ENCODE measurements at places on chromosomes 4 and X.

DNA sequence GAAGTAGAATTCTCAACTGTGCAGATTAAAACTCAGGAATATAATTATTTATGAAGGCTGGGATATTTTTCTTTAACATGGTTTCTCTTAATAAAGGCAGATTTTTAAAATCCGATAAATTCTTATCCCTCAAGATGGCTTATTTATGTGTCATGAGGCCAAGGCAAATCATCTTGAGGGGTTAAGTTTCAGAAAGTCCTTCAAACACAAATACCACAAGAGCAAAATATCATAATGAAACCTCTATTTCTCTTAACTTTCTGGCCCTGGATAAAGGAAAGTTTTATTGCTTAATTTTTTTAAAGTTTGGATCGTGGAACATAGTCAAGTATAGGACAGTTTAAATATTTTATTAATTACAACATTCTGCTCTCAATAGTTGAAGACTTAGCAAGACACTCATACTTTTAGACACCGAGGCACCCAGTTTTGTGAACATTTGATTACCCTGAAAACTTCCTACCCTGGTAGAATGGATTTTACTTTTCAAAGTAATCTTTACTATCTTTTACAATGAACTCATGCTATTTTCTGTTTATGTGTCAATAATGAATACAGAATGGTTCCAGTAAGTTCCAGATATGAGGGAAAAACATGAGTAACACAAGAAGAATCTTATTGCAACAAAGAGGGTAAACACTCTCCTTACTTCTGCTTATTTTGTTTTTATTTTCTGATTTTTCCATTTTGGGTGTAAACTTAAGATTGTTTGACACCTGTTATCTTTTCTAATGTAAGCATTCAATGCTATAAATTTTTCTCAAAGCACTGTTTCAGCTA, 200.7 kb upstream of the IL15 start:
- DNase-seq = no peak

GRCh38 chrX:39891781-39892180, 206.0 kb downstream of the BCOR start:
- no peak for DNase-seq

- DNase-seq = no peak
Observed at GRCh38 chr4:87620491-87620890, 12.2 kb downstream of the DSPP start.

DNA sequence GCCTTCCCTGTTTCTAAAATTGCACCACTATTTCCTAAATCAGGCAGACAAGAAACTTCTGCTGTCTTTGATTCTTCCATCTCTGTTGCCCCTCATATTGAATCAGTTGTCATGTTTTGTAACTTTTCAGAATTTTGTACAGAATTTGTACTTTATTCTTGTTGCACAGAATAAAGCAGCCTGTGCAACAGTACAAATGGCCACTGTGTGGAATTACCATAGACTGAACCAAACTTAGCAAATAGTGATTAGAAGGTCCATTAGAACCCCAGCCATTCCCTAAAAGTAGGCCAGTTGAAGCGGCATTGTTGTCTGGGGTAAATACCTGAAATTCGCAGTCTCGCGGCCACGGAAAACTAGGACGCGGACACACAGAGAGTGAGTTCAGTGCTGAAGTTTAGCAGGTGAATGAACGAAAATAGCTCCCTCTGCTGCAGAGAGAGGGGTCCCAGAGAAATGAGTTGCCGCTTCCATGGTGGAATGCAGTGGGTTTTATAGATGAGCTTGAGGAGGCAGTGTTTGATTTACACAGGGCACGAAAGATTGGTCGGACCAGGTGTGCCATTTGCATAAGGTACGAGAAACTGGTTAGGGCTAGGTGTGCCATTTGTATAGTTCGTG, 71.8 kb downstream of the C4orf33 start:
- DNase-seq = no peak

GRCh38 chr4:109930464-109930863, 17.8 kb downstream of the EGF start:
- DNase-seq = no peak

GRCh38 chr4:2689114-2689513, 67.0 kb downstream of the TNIP2 start:
- no peak for DNase-seq

All from AG04450 (cell line).